Activated CD4-positive, alpha-beta T cell treated with anti-CD3 and anti-CD28 coated beads, Interleukin-10, Interleukin-2, amounts not matched to agents 100 ng/mL and 50 ng/mL, durations not matched to agents 16 hours and 8 hours (primary cell): ENCODE measurements at places on chromosomes 13 and 19.
A peak's percentile ranks its signal among the peaks of the same experiment; 100 is the strongest.

DNA sequence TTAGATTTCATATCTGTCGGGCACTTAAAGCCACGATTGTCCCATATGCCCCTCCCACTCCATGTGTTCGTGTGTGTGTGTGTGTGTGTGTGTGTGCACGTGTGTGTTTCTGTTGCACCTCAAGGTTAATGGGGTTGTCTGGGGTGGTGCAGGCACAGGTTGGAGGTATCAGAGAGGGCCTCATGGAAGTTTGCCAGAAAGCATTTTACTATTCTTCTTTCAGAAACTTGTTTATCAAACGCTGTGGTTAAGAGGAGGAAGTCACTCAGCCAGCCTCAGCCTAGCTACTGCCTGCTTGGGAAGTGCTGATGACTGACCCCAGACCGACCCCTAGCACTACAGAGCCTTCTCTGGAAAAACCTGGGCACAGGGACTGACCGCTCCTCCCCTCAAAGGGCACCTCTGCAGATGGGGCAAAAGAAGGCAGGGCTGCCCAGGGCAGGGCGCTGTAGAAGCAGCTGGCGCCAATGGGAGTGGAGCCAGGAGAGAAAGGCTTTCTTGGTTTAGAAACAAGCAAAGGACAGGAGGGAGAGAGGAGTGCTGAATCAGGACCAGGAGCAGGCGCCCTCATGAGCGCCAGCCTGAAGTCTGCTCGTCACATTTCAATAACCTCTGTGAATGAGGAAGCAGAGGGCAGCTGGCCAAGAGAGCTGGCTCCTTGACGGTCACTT lies 3.9 kb downstream of the SIAH3 start:
- peak; percentile 8 for DNase-seq

DNA sequence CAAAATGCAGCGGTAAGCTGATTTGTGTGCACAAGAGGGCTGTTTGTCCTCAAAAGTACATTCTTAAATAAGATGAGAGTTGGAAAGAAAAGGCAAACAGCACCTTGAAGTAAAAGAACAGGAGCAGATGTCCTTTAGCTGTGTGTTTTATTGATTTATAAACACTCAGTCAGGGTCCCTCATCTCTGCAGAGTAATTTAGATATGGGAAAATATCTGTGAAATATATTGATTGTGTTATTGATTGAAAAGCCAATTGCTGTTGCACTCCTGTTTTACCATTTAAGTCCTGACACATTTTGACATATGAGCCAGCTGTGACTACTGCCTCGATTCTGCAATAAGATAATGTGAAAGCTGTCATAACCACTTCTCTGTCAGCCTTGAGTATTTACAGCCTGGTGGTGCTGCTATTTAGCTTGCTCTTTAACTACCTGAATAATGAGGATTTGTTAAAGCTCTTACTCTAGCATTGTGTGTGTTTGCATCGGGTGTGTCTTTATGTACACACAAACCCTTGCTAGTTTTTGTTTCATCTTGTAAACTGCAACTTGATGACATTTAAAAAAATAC lies 550.1 kb downstream of the DACH1 start:
- DNase-seq: no peak

DNA sequence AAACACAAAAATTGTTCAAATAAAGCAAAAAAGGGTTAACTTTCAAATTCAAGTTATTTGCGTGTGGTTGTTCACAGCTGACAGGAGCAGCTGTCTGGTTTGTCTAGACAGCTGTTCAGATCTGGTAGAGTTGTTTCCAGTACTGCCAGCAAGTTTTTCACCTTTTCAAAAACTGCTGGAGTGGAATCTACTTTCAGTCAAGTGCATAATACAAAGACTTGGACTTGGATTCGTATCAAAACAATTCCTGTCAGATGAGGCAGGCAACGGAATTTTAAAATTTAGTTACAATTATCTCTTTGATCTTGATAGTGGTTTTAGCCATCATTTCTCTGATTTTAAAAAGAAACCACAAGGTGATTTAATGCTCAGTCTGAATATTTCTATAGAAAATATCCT lies 51.7 kb upstream of the EEF1AKMT1 start:
- no peak for DNase-seq

GRCh38 chr13:46884531-46884930 lies 12.3 kb downstream of the HTR2A start:
- no peak for DNase-seq

DNA sequence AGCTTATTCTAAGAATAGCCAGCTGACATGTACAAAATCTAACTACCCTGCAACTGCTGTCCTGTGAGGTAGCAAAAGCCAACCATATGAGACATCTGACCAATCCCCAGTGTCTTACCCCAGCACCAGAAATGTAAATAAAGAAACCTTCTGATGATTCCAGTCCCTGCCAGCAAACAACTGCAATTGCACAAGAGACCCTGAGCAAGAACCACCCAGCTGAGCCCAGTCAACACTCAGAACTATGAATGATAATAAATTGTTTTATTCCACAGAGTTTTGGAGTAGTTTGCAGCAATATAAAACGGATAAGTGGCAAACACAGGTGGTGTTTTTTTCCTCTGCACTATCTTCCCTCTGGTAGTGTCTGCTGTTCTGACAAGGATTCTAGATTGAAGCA lies 94.9 kb downstream of the ERCC5 start:
- DNase-seq: no peak

DNA sequence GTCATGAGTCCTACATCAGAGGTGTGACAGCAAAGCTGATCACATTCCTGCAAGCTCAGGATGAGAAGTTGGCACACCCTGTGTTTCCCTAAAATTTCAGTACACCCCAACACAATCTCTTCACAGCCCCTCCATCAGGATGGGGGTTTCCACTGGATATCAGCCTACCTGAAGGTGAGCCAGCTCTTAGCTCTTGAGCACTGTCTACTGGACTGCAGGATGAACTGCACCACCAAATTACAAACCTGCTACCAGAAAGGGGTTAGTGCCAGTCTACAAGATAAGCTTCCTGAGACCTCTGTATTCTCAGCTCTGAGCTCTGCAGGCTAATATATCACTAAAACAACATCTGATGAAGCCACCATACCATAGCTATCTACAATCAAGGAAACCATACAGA lies 1616.2 kb upstream of the SPRY2 start:
- no peak for DNase-seq

DNA sequence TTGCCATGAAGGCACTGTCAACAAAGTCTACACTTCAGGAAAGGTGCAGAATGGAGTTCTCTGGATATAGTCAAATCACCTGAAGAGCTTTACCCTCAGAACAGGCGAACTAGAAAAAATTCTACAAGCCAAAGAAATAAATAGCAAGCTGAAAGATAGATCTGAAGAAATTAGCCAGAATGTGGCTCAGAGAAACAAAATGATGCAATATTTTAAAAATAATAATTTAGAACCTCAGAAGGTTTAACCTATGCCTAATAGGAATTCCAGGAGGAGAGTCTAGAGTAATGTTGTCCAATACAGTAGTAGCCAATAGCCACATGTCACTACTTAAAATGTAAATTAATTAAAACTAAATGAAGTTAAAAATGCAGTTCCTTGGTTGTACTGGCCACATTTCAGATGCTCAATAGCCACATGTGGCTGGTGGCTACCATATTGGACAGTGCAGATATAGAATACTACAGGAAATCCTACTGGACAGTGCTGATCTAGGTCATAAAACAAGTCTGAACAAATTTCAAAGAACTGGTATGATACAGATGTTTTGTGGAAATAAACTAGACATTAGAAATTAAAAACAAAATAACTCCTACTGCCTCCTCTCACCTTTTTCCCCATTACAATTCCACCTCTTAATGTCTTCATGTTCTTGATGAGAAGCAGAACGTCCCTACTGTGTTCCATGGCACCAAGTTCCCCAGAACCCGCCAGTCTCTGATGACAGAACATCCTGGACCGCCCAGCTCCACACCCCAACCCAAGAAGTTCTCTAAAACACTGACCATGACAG lies 679 bp upstream of the CDADC1 start:
- DNase-seq: no peak

DNA sequence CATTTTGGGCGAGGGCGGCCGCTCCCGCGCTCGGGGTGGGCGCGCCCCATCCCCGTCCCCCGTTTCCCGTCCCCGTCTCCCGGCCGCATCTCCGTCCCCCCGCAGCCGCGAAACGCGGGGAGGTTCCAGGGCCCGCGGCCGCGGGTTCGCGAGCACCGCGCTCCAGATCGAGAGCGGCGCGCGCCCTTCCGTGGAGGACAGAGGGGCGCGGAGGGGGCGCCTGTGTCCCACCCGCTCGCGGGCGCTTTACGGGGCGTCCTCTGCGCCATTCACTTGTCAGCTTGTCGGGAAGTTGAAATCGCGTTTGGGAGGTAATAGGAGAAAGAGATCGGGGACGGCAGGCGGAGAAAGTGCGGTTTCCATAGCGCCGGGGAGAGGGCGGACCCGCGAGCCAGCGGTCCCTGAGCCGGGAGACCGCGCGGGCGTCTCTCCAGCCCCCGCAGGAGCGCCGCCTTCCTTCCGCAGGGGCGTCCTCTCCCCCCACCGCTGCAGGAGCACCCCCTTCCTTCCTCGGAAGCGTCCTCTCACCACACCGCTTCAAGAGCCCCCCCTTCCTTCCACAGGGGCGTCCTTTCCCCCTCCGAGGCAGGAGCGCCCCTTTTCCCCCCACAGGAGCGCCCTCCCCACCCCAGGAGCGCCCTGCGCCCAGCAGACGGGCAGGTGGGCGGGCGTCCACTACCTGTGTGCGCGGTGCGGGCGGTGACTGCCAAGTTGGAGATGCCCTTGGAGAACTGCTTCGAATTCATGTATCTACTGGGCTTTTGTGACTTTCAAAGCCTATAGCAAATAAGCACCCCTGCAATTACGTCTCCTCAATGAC lies 962 bp upstream of the IRS2 start:
- peak; percentile 21 for DNase-seq

GRCh38 chr19:1172353-1173158 lies 1.5 kb downstream of the SBNO2 start:
- no peak for DNase-seq

- DNase-seq: no peak
These were observed 91.9 kb upstream of the MCF2L start for GRCh38 chr13:112877066-112877465.

- no peak for DNase-seq
These were observed 42.0 kb downstream of the FBN3 start for GRCh38 chr19:8107301-8107903.

- no peak for DNase-seq
These were observed 182.9 kb downstream of the SLITRK6 start for GRCh38 chr13:85616275-85616674.

DNA sequence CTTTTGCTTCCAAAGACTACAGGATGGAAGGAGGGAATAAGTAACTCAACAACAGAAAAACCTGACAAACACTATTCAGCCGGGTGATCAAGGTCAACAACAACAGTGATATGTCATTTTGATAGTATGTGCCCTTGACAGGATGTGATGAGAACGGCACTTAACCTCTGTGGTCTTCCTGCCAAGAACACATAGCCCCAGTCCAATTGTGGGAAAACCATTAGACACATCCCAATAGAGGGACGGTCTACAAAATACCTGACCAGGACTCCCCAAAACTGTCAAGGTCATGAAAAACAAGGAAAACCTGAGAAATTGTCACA lies 43.1 kb upstream of the AMER2 start:
- DNase-seq: no peak

- DNase-seq: no peak
These were observed 729.4 kb upstream of the SGCG start for GRCh38 chr13:22451327-22451741.

DNA sequence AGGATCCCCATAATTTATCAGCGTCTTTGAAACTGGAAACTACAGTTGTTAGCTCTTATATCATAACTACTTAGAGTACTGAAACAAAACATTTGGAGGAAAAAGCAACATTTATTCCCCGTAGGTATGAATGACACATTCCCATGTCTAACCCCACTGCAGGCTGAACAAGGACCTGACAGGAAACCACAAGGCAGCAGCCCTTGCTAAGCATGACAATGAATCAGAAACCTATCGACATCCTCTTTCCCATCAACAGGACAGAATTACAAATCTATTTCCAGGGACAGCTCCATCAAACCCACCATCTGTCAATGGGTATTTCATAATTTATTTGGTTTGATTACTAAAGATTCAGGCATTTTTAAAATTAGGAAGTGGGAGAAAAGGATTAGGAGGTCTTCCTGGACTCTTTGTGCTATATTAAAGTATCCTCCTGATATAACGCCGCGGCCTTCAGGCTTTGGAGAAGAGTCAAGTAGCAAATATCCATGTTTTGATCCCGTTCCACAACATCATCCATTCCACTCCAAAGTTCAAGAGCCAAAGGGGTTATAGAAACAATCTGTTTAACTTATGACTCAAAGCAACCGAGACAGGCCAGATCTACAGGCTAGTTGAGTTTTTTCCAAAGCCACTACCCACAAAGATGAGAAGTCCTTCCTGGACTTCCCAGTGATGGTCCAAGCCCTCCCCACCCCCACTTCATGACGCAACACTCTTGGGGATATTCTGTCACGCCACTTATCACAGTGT lies 51.1 kb downstream of the FAM216B start:
- DNase-seq: peak; percentile 31

DNA sequence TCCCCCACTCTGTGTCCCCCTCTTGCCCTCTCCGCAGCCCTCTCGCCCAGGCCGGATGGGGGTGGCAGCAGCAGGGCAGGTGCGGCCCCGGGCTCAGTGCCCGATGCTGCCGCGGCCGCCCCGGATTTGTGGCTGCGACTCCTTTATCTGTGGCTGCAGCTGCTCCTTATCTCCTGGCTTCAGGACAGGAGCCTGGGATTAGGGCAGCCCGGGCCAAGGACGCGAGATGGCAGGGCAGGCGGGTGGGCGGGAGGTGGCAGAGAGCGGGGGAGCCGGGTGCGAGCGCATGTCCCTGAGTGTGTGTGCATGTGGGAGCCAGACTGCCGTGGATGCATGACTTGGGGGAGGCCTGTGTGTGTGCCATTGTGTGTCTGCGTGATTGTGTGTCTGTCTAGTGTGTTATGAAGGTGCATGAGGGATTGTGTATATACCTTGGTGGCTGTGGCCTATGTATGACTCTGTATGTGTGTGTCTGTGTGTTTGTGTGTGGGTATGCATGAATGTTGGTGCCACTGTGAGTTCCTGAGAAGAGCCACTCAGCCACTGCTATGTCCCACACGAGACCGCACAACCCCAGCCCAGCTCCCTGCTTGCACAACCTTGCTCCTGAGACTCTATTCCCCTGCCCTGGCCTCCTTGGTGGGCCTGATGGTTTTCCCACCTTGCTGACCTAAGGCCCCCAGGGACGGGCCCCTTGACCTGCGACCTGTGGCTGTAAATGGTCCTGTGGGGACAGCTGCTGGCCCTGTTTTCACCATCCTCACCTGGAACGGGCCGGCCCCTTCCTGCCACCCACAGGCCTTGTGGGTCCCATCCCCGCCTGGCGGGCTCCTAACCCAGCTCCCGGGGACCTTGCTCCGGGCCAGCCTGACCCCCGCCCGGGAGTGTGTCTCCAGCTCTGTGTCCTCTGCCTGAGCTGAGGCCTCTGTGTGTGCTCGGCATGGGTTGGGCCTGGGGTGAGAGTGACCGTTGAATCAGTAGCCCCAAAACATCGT lies 5.3 kb upstream of the NRTN start:
- no peak for DNase-seq

- DNase-seq: no peak
These were observed 1.6 kb upstream of the TIMM13 start for GRCh38 chr19:2428756-2429711.

DNA sequence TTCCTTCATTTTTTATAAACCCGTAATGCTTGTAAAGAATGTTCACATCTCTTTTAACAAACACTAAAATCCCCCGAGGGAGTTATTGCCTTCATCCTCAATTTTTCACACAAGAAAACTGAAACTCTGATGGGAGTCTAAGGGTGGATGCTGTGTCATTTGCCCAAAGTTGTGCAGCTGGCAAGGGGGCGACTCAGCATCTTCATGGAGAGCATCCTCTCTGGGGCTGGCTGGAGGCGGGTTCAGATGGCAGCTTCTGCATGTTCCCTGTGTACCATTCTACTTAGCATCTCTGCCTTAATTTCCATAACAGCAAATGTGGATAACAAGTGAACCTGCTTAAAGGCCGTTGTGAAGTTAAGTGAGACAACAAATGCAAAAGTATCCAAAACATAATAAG lies 256.4 kb downstream of the IRS2 start:
- DNase-seq: no peak
